ENCODE measurements at places on chromosomes 4 and X.

GRCh38 chr4:172546782-172547181 is 621.8 kb upstream of the GALNT7 start:
- DNase-seq: no peak

- no peak for DNase-seq
Measured at GRCh38 chr4:29538889-29539646, 1181.1 kb upstream of the PCDH7 start.

DNA sequence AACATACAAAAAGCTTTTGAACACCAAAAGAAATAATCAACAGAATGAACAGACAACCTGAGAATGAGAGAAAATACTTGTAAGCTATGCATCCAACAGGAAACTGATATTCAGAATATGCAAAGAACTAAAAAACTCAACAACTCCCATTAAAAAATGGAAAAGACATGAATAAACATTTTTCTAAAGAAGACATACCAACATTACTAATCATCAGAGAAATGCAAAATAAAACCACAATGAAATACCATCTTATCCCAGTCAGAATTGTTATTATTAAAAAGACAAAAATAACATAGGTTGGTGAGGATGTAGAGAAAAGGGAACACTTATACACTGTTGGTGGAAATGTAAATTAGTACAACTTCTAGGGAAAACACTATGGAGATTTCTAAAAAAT is 1161.9 kb downstream of the PCDH19 start:
- DNase-seq: no peak

GRCh38 chr4:124803641-124804040 is 91.1 kb upstream of the ANKRD50 start:
- no peak for DNase-seq

- DNase-seq: peak; percentile 24
Measured at GRCh38 chr4:158259955-158260575, 49.8 kb downstream of the TMEM144 start.

Data from forelimb muscle (tissue), 1 donor.